Upper lobe of left lung (tissue), 6 donors: ENCODE measurements at places on chromosomes 1 and 21. TPM values are rescaled to one million over a fixed set of nuclear protein-coding genes. Genes with fewer than 3 reads are reported as not detected.

The IQGAP3 gene
- 3.2 TPM for total RNA-seq

The HSD11B1 gene
- 15.5 TPM for total RNA-seq

The GPR52 gene
- 1.1 TPM for total RNA-seq

DNA sequence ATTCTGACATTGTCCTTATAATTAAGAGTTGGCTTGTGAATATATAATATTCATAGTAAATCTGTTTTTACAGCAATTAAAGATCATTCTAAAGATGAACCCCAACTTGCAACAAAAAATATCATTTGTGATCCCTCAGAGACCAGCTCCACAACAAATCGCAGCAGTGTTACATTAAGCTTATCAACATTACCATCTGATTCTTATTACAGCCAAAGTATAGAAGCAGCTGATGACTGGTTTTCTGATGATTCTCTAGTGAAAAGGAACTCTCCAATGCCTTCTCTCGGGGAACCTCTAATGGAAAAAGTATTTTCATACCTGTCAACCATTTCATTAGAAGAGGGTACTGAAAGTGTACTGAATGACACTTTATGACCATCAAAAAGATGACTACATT, 45.4 kb downstream of the C1orf185 start:
- H3K4me1 ChIP-seq = no peaks in the 10 kb centered on the region
- H3K27me3 ChIP-seq = no peaks in the 10 kb centered on the region
- no peak overlapping the region for H3K27ac ChIP-seq
- H3K36me3 ChIP-seq = no peaks in the 10 kb centered on the region
- H3K4me3 ChIP-seq = no peak overlapping the region

DNA sequence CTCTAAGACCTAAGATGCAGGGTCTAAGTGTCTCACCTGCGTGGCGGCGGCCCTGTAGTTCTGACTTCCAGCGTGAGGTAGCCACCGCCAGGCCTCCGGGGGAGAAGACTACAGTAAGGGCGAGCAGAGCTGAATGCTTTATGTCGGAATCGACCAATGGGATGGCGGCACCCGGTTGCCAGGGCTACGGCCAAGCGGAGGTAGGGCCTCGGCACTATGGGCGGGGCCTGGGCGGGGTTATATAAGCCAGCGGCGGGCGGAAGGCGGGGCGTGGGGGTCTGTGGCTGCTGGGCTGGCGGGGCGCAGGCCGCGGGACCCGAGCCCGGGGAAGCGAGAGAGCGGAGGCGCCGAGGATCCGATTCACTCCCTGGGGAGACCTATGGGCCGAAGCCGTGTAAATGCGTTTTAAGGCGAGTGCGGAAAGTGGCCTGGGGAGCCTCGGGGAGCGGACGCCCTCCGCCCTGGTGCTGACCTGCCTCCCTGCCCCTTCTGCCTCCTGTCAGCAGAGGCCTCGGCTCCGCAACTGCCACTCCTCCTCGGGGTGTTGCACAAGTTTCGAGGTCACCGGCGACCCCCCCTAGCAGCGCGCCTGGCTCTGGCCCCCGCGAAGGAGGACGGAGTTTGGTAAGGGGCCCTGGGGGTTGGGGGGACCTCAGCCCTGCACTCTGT, at the start of gene AZIN2:
AZIN2 (plus strand) TSS at position 269 of the 669 bp plus-strand sequence. CDS start 1,097 bp downstream, outside the sequence.
- no peak within 1 kb of the TSS for H3K27ac ChIP-seq
- H3K36me3 ChIP-seq = no peaks in the 10 kb centered on the region
- no peaks in the 10 kb centered on the region for H3K27me3 ChIP-seq
- peak within 1 kb of the TSS; percentile 54 for H3K4me3 ChIP-seq
- DNase-seq = peak; percentile 99

- H3K27me3 ChIP-seq = no peaks in the 10 kb centered on the region
- no peaks in the 10 kb centered on the region for H3K4me1 ChIP-seq
- no peak for DNase-seq
- H3K36me3 ChIP-seq = no peaks in the 10 kb centered on the region
- no peak overlapping the region for H3K4me3 ChIP-seq
- no peak overlapping the region for H3K27ac ChIP-seq
Observed at GRCh38 chr1:53655931-53656746, 82.8 kb downstream of the GLIS1 start.

GRCh38 chr1:76083189-76083588, 8.6 kb downstream of the ST6GALNAC3 start:
- peak; percentile 61 for DNase-seq
- no peaks in the 10 kb centered on the region for H3K27me3 ChIP-seq
- H3K4me1 ChIP-seq = no peaks in the 10 kb centered on the region

GRCh38 chr1:155012776-155013602, 10.4 kb downstream of the ZBTB7B start:
- no peaks in the 10 kb centered on the region for H3K27me3 ChIP-seq
- no peak for DNase-seq
- peak overlapping the region; percentile 100 for H3K27ac ChIP-seq
- peaks cover 85% of the 10 kb centered on the region for H3K4me1 ChIP-seq

DNA sequence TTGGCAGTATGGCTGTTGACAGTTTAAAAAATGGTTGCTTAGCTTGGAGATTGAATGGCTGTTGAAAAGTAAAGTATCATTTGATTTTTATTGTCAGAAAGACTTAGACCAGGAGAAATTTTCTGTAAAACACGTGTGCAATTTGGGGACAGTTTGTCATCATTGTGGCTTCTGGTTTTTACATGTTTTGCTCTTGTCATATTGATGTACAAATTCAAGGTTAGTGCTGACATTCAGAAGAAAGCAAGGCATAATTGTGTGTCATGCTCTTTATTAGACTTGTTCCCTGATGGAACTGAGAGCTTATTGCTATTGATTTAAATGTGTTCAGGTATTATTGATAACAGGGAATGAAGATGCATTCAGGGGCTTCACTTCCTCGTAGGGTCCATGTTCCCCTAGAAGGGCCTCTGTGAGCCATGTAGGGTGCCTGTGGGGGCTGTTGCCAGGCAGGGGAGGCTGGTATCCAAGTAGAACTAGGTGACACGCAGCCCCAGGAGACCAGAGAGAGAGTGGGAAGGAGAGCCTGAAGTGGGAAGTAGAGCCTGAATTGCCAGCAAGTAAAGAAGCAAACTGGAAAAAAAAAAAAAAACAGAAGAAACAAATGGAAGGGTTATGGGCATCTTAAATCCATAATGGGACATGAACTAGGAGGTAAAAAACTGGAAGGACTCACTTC, 32.7 kb upstream of the PLXNA2 start:
- no peaks in the 10 kb centered on the region for H3K4me1 ChIP-seq
- no peak for DNase-seq
- H3K27ac ChIP-seq = no peak overlapping the region
- no peaks in the 10 kb centered on the region for H3K27me3 ChIP-seq
- no peaks in the 10 kb centered on the region for H3K36me3 ChIP-seq
